ENCODE measurements at places on chromosomes 5 and 9.

DNA sequence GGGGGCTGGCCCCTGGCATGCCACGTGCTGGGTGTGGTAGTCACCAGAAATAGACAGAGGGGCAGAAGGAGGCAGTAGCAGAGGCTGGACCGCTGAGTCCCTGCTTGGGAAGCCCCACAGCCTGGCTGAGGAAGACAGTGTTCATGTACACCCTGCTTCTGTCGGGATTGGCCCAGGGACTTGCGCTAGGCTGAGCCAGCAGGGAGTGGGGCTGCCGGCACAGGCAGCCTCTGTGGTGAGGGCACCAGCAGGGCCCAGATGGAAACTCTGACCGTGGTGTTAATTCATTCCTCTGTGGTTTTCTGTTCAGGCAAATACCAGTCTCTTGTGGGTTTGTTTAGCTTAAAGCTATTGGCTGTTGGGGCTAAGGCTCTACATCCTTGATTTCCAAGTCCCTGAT is 108.6 kb upstream of the RAD23B start:
- peak; percentile 2 for DNase-seq

DNA sequence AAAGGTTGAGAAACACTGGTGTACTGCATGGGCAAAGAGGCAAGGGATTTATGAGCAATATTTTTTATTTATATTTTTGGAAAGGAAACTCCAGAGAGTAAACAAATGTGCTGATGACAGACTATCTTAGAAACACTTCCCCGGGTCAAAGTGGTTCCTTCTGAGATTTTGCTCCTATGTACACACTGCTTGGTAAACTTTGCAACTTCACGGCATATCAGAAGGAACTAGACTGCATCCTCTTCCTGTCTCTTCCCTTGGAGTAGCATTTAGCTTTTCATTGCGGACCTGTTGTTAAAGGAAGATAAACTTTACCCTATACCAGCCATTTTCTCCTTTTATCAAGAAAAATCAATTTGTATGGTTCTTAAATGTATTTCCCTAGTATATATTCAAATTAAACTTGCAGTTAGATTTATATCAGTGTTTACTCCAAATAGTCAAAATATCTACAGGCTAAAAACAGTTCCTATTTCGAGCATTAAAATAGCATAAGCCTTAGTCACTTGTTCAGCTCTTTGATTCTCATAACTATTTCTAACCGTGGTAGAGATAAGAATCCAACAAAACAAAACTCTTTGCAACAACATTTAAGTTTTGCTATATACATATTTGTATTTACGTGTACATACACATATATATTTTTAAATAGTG is 48.0 kb upstream of the LRRC19 start:
- DNase-seq = no peak

DNA sequence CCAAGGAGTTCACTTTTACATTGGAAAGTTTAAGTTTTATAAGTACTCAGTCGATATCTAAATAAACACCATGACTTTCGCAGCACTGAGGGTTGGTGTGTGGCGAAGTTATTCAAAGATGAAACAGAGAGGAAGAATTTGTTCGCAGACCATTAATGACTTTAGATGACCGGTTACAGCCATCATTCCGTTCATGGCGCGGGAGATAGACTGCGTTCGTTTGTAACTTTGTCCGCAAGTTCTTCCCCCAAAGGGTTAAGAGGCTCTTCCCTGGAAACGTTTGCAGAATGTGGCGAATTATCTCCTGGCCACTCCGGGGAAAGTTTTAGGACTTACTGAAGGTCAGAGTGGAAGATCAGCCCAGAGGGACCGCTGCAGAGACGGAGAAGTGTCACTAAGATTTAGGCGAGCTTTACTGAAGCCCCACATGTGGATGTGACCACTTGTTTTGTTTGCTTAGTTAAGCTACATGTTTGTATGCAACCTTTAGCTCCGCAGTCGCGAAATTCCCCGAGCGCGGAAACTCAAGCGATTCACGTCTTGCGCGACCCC is 2.2 kb upstream of the FOXD1 start:
- DNase-seq = no peak

- DNase-seq = no peak
Measured at GRCh38 chr9:135209852-135210251, 122.4 kb downstream of the OLFM1 start.

GRCh38 chr5:154220625-154221024 is 30.1 kb downstream of the GALNT10 start:
- no peak for DNase-seq

DNA sequence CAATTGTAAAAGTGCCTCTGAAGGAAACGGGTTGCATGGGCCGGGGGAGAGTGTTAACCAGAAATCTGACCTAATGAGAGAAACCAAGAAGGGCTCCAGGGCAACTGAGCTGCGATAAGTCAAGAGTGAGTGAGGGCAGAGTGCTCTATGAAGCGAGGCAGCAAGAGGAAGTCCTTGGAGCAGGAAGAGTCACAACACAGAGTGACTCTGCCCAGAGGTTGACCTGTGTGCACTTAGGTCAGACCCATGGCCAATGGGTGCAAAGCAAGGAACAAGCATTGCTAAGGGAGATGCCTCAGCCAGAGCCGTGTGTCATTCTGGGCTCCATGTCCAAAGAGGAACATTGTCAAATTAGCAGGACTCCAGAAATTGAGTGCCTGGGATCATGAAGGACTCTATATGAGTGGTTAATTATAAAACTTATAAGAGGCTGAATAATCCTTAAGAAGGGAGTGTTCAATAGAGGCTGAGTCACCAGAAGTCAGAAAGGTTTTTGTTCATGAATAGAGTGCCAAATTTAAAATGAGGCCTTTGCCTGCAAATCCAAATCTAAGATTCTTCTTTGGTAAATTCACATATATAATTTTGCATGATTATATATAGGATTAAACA is 438.5 kb downstream of the MED10 start:
- DNase-seq = no peak

- DNase-seq = no peak
Measured at GRCh38 chr5:14168793-14169262, 25.7 kb downstream of the TRIO start.

- no peak for DNase-seq
Measured at GRCh38 chr9:126638571-126639132, 24.9 kb downstream of the LMX1B start.

- no peak for DNase-seq
Measured at GRCh38 chr9:19875291-19875920, 86.6 kb upstream of the SLC24A2 start.

DNA sequence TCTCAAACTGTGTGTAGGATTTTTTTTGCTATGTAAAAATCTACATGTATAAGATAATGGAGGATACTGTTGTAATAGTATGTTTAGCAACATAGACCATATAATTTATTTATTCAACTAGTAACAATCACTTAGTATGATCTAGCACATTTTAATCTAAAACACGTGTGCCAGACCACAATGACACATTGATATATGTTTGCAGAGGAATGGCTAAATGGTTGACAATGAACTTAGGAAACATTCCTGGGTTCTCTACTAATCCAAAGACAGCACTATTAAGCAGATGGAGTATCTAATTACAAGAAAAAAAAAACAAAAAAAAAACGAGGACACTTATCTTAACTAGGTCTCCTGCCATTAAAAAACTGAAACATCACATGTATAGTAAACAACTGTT is 261.7 kb upstream of the PAPPA start:
- no peak for DNase-seq

DNA sequence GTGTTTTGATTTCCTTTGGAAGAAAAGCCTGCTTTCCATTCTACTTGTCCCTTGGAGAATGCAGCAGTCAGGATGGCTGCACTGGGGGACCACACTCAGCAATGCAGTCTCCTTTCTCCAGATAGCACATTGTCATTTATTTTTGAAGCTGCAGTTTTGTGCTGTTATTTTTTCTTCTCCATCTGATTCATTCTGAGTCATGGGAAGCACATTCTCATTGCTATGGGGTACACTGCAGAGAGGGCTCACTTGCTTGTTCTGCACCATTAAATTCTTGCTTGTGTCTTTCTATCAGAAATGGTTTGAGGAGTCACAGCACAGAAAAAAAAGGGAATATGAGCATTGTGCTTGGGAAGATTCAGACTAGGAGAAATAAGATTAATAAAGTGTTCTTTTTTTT is 39.7 kb upstream of the POC5 start:
- DNase-seq = no peak

- DNase-seq = no peak
Measured at GRCh38 chr9:132457504-132458236, 47.7 kb downstream of the CFAP77 start.

GRCh38 chr5:172185096-172185461 is 2.9 kb downstream of the STK10 start:
- no peak for DNase-seq

- DNase-seq = no peak
Measured at GRCh38 chr5:10645146-10645545, 81.3 kb downstream of the ANKRD33B start.

DNA sequence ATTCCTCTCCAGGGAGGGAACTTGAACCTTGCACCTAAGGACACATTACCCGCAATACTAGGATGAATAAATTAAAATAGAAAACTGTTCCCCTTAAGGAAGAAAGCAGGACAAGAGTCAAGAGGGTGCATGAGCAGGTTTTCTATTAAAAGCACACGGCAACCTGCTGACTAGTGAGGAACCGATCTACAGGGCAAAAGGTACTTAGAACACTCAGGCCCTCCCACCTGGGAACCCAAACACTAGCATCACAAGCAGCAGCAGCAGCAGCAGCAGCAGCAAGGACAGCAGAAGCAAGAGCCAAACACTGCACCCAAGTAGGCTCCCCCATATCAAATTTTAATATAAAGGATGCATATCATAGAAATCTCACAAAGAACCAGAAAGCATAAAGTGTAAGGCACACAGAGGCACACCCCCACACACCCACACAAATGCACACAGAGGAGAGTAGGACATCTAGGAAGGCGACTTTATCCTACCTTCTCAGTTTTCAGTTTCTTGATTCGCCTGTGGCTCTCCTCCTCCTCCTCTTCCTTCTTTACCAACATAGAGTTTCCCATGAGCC is 2.8 kb downstream of the ZNF608 start:
- DNase-seq = no peak

DNA sequence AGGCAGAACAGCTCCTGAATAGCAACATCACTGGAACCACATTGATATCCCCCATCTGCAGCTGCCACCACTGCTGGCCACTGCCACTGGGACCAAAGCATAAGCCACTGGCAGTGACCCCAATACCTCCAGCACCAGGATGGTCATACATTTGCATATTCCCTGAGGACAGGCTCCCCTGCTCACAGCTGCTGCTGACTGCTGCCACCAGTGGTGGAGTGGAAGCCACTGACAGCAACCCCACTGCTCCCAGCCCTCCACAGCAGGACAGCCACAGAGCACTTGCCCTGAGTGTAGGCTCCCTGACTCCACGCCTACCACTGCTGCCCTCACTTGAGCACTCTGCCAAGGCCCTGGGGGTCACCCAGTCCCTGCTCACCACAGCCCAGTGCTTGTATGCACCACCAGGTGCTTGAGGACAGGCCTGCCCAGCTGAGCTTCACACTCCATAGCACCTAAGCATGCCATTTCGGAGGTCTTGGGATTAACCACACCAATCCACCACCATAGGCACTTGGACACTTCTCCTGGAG is 327.4 kb upstream of the RPS23 start:
- no peak for DNase-seq

DNA sequence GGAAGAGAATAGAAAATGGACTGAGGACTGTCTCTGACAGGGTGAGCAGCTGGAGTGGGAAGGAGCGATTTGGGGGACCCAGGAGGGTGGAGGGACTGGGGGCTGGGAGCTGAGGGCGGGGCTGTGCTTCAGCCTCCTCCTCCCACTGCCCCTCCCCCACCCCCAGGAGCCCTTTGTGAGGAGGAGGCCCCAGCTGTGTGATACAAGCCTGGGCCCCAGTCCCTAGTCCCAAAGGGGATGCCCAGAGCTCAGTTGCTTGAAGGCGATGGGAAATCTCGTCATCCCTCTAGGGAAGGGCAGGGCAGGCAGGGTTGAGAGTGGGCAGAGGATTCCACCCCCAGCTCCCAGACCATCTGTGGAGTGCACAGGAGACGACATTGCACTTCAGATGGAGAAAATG is at the start of gene SPATA31E1:
Gene SPATA31E1 (plus strand): TSS at position 251 of the 400 bp plus-strand sequence. CDS start 15 bp downstream, at position 266.
- DNase-seq = no peak

DNA sequence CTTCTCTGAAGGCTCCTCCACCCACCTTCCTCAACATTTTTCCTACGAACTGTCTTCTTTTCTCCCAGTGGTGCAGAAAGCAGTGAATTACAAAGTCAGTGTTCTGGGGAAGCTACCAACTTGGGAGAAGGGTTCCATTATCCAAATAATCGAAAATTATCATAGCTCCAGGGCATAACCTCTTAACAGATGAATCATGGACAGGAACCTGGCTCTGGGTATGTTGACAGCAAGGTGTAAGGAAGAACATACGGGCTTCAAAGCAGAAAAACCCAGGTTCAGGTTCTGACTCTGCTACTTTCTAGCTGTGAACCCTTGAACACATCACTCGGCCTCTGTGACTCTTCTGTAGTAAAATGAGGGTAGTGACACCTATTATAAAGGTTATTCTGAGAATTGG is 351.3 kb downstream of the ENC1 start:
- DNase-seq = no peak

- DNase-seq = no peak
Measured at GRCh38 chr9:75101004-75101588, 12.8 kb downstream of the OSTF1 start.

GRCh38 chr5:77163453-77163852 is 47.0 kb upstream of the PDE8B start:
- DNase-seq = no peak

DNA sequence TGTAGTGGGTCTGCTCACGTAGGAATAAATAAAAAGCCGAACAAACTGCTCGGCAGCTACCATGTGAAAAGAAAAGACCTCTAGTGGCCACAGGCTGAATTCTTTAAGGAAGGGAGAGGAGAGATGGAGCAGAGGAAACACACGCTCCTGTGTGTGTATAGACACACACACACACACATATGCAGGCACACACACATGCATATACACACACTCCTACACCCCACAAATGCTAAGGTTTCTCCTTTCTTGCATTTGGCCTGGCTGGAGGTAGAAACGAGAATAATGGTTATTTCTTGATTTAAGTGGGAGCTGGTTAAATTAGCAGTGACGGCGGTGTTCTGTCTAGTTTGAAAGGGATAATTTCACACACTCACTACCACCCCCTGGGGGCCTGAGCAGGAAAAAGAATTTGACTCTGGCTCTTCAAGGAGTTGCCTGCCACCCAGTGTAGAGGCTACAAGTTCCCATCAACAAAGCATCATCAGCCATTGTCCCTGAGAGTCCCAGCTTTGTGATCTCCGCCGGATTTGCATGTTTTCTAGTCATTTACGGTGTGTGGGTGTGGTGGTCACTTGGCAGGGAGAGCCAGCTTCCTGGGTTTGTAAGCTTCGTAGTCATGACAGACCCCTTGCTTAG is at the start of gene INSYN2B:
Gene INSYN2B (minus strand): TSS at position 78 of the 636 bp plus-strand sequence. CDS start 96,597 bp downstream, outside the sequence.
- peak; percentile 4 for DNase-seq

GRCh38 chr9:102253099-102253498 is 514.7 kb upstream of the GRIN3A start:
- no peak for DNase-seq

DNA sequence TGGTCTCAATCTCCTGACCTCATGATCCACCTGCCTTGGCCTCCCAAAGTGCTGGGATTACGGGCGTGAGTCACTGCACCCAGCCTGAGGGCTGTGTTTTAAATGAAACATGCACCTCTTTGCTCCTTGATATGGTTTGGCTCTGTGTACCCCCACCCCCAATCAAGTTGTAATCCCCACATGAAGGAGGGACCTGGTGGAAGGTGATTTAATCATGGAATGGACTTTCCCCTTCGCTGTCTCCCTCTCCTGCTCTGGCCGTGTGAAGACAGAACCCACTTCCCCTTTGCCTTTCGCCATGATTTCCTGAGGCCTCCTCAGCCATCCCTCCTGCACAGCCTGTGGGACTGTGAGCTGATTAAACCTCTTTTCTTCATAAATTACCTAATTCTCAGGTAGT is 12.5 kb upstream of the NOTCH1 start:
- DNase-seq = no peak

Measured in stimulated activated CD8-positive, alpha-beta memory T cell treated with anti-CD3 and anti-CD28 coated beads, Interleukin-4, amount 100 ng/mL, for 24 hours (primary cell).